Endothelial cell of umbilical vein (primary cell): ENCODE measurements at places on chromosomes 11 and 22.

DNA sequence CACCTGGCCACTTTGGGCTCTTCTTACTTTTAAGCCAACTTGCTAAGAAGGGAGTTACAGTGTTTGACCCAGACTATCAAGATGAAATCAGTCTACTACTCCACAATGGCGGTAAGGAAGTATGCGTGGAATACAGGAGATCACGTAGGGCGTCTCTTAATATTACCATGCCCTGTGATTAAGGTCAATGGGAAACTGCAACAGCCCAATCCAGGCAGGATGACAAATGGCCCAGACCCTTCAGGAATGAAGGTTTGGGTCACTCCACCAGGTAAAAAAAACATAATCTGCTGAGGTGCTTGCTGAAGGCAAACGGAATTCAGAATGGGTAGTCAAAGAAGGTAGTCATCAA lies 1.0 kb upstream of the YPEL4 start:
- no peak for DNase-seq

GRCh38 chr11:110219006-110219785 lies 77.2 kb downstream of the RDX start:
- no peak for DNase-seq

DNA sequence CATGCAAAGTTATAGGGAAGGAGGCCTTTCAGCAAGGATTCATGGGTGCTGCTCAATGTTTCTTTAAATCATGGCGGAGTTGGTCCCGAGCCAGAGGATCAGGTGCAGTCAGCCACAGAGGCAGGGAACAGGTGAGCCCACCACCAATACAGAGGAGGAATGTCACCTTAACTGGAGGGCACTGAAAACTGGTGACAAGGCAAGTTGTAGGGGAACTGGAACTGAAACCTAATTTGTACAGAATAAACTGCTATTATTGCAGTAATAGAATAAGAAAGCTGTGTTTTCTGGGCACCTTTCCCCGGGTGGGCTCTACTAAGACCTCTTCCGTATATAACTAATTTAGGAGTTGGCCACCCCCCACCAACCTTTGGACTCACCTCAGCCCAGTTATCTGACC lies 296.0 kb upstream of the NARS2 start:
- no peak for DNase-seq

GRCh38 chr11:85758480-85759039 lies 52.4 kb downstream of the SYTL2 start:
- DNase-seq, result no peak

DNA sequence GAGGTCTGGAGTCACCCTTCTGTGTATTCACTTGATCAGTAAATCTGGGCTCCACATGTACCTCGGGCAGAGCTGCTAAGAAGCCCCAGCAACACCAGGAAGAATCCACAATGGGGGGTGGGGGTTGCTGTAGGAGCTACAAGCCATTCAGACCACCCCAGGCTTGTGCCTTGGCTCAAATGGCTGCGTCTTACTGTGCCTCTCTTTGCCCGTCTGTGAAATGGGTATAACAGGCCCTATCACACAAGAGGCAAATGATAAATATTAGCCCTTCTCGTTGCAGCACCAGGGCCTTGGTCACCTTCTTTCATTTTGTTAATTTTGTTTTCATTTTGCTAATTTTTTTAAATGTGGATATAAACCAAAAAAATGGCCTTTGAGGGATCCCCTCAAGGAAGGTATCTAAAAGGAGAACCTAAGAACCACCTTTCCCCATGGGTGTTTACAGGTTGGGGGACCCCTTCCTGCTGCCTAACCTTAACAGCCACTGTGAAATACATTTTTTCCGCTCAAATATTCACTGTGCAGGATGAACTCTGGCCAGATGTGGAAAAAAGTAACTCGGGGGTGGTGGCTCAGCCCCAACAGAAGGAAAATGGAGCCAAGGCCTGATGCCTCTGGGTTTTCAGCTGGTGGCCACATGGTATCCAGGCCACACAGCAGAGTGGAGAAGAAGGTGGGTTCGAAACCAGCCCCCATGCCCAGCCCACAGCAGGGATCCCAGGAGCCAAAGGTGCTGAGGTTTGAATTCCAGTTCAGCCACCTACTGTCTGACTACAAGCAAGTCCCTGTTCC lies 284.0 kb downstream of the MN1 start:
- no peak for DNase-seq

DNA sequence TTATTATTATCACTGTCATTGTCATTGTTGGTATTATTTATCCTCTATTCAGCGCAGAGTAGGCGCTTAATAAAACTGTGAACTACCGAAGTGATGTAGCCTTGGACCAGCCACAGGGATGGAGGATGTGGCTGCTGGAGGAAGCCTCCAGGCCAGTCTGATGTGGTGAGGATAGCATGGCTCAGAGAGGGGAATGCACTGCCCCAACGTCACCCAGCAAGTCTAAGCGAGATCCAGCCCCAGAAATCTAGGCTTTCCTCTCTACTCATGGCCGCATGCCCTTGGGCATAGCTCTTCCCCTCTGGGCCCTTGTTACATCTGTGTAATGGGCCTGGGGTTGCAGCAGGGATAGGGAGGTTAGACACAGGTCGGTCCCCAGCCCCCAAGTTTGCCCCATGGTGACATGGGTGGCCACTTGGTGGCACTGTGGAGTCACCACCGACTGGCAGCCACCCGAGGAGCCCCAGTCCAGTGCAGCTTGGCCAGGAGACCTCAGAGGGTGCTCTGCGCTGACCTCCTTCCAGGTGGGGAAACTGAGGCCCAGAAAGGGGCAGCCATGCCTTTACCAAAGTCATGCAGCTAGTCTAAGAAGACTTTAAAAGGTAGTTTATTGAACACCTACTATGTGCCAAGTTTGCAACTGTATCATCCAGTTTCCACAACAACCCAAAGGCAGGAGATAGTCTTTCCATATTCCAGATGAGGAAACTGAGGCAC lies 395.7 kb downstream of the MN1 start:
- peak; percentile 43 for DNase-seq

DNA sequence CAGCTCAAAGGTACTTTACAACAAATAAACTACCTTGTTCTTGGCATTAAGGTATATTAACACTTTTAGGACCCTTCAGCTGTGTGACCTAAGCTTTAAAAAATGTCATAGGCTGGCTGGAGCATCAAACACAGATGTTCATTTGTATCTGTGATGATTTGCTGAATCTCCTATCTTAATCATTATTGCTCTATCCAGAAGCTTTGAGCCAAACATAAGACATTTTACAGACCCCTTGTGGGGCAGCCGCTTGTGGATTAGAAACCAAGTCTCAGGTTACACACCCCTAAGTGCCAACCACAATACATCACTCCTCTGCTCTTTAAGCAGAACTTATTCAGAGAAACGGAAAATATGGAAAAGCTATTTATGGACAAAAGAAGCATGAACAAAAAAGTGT lies 394.2 kb upstream of the CCDC90B start:
- no peak for DNase-seq

DNA sequence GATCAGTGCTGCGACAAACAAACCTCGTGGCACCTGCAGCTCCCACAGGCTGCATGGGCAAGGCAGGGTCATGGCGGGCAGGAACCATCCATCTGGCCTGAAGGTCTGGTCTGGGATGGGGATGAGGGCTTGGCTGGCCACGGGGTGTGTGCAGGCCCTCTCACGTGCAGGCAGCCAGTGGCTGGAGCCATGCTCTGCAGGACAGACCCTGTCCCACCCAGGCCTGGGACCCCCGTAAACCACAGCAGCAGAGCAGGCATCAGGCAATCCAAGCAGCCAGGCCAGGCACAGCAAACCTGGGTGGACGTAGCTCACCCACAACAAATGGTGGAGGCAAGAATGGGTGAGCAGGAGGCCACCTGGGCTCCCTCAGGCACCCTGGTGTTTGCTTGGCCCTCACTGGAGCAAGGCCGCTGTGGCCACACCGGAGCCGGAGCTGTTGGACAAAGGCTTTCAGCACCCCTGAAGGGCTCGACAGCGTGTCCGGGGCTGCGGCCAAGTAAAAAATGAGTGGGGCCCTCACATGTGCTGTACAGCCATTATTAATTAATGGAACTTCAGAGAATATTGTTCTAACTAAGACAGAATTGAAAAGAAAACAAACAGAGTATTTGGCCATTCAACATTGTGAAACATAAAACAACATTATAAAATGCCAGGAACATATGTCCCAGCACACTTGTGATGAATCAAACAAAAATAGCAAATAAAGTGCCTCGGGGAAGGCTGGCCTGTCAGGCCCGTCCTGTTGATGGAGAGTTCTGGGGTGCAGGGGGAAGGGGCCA lies 24.0 kb upstream of the GNB1L start:
- no peak for DNase-seq

GRCh38 chr11:113405724-113406478 lies 18.3 kb downstream of the ANKK1 start:
- no peak for DNase-seq

- peak; percentile 8 for DNase-seq
These were observed 225.6 kb downstream of the BLID start for GRCh38 chr11:121890377-121890776.

GRCh38 chr11:118939953-118940598 lies 14.3 kb upstream of the BCL9L start:
- no peak for DNase-seq

- peak; percentile 98 for DNase-seq
These were observed 55.1 kb downstream of the PACSIN2 start for GRCh38 chr22:42959576-42960509.

GRCh38 chr22:12601870-12602779 lies 2925.9 kb upstream of the OR11H1 start:
- DNase-seq, result no peak

DNA sequence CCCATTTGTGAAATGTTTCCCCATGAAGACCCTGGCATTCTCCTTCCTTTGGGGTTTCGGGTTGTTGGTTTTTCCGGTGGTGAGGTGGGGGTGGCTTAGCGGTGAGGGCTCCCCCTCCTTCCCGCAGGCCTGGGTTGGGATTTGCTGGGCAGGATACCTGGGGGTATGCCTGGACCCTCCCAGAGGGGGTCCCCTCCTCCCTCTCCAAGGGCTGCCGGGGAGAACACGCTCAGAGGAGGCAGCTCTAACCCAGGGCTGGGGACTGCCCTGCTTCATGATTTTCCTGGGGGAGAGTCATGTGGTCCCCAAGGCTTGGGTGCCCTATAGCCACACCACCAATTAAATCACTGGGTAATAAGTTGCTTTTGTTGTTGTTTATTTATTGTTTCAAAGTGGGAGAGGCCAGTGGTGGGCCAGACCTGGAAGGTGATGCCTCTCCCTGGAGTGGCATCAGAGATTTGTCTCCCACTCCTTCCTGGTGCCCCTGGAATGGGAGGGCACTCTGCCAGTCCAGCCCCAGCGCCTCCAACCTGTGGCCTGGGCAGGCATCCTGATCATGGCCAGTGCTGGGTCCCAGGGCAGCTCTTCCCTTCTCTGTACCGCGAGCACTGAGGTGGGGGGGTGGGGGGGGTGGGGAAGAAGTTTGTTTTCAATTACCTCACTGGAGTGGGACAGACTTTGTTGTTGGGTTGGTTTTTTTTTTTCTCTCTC lies 1.3 kb upstream of the CLCF1 start:
- no peak for DNase-seq

- no peak for DNase-seq
These were observed 23.2 kb upstream of the MGAT3 start for GRCh38 chr22:39433476-39434242.

GRCh38 chr11:9060700-9061111 lies 30.7 kb downstream of the SCUBE2 start:
- no peak for DNase-seq
